Right ventricle myocardium superior (tissue), 1 donor: ENCODE measurements at places on chromosomes 7 and 10.

- no peak for DNase-seq
Observed at GRCh38 chr7:102004229-102004628, 186.8 kb downstream of the CUX1 start.

DNA sequence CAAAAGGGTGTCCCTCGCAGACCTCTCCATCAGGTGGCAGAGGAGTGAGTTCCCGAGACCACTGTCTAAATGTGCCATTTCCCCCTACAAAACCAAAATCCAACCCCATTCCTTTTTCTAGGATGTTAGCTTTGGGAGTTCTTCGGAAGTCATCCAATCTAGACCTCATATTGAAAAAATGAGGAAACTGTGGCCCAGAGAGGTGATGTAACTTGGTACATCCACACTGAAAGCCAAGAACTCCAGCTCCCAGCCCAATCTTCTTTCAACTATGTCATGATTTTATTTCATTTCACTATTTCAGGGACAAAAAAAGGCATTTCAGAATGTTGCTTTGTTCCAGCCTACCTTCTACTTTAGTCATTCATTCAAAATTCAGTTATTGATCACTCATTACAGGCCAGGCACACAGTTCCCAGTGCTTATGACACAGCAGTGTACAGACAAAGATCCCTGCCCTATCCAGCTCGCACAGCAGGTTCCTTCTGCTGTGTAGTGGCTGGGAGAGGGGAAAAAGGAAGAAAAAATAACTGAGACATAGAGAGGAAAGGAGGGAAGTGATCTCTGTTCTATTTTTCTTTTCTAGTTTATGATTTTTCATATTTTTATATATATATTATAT, 35.8 kb downstream of the SCRN1 start:
- no peak for DNase-seq

GRCh38 chr7:83166781-83167180, 4.1 kb upstream of the PCLO start:
- no peak for DNase-seq

DNA sequence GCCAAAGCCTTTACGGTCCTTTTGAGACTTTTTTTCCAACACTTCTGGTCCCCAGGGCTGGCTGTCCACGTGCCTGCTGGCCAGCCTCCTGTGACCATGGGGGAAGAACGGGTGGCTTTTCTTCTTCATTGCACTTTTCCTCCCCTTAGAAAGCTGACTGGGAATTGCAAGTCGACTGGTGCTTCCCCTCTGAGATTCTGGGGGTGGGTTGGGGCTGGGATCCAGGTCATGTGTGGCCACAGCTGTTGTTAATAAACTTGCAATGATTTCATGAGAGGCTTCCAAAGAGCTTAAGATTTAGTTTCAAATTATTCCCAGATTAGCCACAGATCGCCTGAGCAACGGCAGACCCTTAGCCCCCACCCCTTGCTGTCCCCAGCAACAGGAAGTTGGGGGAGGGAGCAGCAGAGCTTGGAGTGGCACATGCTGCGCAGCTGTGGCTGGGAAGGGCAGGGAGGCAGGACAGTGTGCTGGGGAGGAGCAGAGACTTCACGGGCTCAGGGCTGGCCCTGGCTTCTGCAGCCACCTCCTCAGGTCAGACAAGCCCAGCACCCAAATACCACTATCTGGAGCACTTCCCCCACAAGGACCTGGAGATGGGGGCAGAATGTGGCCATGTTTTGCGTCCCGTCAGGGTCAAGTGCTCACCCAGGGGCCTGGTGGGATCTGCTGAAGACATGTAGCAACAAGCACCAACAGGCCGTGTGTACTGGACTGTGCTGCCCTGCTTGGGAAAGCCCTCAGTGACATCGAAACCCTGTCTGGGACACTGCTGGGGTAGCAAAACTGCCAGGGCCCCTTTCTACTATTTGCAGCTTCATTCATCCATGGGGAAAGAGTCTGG, 147.1 kb downstream of the RNF216 start:
- DNase-seq, result peak; percentile 81

DNA sequence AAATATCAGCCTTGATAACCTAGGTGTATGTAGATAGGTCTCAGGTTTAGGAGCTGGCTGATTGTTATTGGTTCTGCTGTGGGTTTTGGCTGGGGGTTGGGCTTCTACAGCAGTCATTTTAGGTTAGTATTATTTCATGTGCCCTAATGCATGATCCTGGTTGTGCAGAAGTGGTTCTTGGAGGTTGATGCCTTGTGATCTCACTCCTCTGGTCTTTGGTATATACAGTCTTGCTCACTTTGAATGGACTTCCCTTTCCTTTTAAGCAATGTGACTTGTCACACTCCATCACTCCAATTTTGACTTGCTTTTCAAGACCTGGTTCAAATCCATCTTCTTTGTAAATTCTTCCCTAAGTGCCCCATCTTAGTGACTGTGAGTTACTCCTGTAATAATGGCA, 188.9 kb downstream of the LRMDA start:
- DNase-seq, result no peak

GRCh38 chr7:18177129-18177814, 149.6 kb upstream of the PRPS1L1 start:
- DNase-seq, result no peak

DNA sequence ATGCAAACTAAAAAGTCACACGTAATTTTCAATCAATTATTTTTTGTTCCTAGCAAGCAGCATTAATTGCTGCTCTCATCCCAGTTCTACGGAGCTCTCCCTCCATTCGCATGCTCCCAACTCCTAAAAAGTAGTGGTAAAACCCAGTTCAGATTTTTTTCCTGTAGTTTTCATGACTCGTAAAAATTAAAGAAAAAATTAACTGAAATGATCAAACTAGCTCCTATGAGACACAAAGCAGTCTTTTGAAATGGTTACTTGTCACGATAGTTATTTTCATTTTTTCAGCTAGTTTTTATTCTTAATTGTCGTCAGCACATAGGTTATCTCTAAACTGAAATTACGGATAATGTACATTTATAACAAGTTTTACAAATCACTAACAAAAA, 1.8 kb downstream of the HNRNPA2B1 start:
- DNase-seq, result no peak
